Caki2 (cell line): ENCODE measurements at places on chromosomes 12 and 14. TPM values are rescaled to one million over a fixed set of nuclear protein-coding genes. Genes with fewer than 3 reads are reported as not detected.

KRT86 gene
- 8.7 and 14.5 TPM in 2 replicates for total RNA-seq

GPR137C gene
- total RNA-seq, result not detected in 2 replicates

FAM186B gene
- 0.64 TPM in 1 of 2 replicates, not detected in the other for total RNA-seq

NXPH4 gene
- total RNA-seq, result 0.54 TPM in 1 of 2 replicates, not detected in the other

KCNJ8 gene
- total RNA-seq, result 0.64 and 1.4 TPM in 2 replicates

LTB4R2 gene
- total RNA-seq, result 0.98 TPM in 1 of 2 replicates, not detected in the other

CELA1 gene
- total RNA-seq, result not detected in 2 replicates

NANOG gene
- not detected in 2 replicates for total RNA-seq

YBX3 gene
- 259 and 280 TPM in 2 replicates for total RNA-seq
